Stimulated activated naive CD4-positive, alpha-beta T cell treated with Interleukin-2 at 50 U/mL for 16 hours (primary cell): ENCODE measurements at places on chromosomes 7 and 10.

- no peak for DNase-seq
Observed at GRCh38 chr10:11663763-11664555, 52.5 kb upstream of the USP6NL start.

DNA sequence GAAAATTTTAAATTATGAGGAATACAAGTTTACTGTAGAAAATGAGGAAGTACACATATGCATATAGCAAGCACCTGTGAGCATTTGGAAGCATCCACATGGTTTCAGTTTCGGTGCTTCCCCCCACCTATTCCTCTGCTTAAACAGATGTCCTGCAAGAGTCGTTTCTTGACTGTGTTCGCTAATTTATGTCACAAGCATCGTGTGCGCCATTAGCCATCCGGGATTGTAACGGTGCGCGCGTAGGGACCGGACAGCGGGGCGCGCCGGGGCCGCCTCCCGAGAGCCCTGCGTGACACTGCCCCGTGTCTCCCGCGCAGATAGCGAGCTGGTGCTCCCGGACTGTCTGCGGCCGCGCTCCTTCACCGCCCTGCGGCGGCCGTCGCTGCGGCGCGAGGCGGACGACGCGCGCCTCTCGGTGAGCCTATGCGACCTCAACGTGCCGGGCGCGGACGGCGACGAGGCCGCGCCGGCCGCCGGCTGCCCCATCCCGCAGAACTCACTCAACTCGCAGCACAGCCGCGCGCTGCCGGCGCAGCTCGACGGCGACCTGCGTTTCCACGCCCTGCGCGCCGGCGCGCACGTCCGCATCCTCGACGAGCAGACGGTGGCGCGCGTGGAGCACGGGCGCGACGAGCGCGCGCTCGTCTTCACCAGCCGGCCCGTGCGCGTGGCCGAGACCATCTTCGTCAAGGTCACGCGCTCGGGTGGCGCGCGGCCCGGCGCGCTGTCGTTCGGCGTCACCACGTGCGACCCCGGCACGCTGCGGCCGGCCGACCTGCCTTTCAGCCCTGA, 90.9 kb downstream of the NEURL1 start:
- DNase-seq, result peak; percentile 21

GRCh38 chr10:36534471-36535002, 590.9 kb upstream of the ANKRD30A start:
- DNase-seq, result no peak

DNA sequence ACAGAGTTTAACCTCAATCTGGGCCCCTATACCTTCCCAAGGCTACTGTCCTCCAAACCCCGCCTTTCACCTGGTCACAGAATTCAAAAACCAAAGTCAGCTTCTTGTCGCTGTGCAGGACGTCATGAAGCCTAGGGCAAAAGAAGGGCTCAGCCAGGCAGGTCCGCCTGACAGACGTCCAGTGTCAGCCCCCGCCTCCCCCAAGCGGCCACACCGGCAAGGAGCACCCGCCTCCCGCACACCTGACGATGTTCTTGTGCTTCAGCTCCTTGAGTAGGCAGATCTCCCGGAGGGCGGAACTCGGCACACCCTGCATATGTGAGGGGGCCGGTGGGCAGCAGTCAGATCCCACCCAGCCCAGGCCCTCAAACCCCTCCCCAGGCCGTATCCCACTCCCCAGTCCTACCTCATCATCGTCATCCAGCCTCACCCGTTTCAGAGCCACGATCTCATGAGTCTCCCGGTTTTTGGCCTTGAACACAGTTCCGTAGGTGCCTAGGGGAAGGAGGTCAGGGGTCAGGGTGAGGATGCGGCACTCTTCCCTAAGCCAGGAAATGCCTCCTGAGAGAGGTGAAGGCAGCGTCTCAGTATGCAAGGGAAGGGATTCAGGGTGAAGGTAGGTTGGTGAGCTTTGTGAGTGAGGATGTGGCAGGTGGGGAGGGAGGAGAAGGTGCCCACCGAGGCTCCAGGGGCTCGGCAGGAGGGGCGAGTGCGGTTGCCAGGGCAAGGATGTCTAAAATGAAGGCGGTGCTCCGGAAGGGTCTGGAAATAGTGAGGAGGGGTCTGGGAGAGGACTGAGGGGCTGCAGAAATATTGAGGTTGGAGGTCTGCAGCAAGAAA, 811 bp downstream of the CDK5 start:
- no peak for DNase-seq

DNA sequence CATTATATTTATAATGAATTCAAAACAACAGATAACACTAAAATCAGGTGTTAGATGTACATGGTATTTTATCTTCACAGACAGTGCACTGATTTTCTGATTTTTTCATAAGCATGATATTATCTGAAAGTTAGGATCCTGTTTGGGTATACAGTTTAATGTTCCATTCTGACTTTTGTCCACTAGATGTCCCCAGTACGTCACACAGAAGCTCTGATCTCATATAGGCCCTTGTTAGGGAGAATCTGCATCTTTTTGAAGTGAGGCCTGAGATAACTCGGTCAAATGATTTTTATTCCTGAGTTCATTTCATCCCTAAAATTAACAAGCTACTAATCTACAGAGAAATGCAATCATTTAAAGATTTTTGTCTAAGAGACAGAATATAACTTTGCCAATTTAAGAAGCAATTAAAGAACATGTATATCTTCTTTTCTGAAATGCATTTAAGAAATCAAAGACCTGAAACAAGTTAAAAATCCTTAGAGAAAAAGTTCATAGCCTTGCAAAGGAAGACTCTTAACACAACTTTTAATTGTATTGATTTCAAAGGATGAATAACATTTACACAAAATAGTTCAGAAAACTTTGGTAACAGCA, 72.0 kb upstream of the TES start:
- no peak for DNase-seq

DNA sequence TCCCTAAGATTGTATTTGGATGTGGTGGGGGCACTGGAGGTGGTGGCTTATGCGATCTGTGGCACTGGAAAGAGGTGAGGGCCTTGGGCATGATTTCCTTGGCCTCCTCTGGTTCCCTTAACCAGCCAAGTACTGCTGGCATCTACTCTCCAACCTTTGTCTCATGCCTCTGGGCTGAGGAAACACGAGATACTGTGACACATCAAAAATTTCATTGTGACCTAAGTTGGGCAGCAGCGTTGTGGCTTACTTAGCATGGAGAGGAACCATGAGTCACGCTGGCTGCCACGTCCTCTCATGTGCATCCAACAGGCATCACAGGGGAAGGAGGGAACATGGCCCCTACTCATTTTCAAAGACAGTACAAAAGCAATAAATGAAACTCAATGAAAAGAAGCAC, 29.7 kb upstream of the GSDME start:
- no peak for DNase-seq
